ENCODE measurements at places on chromosomes 2 and 18.

- no peak for DNase-seq
These were observed 2.9 kb downstream of the MEX3C start for GRCh38 chr18:51194604-51195003.

GRCh38 chr2:240351088-240351741, 84.2 kb upstream of the GPC1 start:
- DNase-seq, result peak; percentile 44

DNA sequence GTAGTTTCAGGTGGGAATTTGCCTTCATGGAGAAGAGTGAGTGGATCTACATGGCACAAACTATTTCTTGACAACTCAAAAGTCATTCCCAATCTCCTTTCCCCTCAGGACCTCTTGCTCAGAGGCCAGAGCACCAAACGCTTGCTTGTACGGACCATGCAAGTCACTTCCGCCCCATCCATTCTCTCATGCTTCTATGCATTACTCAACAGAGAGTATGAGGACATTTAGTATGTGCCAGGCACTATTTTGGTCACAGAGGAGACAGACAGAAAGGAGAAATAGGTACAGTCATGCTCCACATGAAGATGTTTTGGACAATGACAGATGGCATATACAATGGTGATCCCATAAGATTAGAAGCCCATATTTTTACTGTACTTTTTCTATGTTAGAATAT, 117.5 kb downstream of the ACTR3 start:
- no peak for DNase-seq

DNA sequence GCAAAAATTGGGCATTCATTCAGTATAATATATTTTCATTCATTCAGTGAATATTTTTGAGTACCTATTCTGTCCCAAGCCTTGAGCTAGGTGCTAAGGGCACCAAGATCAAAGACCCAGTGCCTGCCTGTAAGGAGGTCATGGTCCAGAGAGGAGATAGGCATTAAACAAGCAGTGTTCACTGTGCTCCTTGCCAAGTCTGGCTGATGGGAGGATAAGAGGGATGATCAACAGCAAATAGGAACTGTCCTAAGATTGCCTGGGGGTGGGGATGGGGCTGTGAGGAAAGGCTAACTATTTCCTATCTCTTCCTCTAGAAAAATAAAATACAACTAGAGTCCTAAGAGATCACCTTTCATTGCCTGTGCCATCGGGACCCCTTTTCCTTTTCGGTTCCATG, 60.4 kb downstream of the SETBP1 start:
- peak; percentile 36 for DNase-seq

DNA sequence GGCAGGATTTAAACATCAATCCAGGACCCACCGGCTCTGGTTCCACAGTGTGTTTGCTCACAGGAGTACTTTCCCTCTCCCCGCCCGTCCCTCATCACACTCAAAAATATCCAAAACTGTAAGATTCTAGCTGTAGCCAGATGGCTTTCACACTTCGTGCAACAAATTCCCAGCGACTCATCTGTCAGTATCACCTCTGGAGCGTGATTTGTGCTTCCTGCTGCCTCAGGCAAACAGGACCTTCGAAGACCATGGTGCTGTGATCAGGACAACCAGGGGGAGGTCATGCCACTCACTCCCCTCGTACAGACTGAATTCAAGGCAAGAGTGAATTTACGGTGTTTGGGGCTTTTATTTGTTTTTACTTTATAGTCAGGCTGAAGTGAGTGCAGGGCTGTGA, 154.5 kb upstream of the PID1 start:
- DNase-seq, result no peak

DNA sequence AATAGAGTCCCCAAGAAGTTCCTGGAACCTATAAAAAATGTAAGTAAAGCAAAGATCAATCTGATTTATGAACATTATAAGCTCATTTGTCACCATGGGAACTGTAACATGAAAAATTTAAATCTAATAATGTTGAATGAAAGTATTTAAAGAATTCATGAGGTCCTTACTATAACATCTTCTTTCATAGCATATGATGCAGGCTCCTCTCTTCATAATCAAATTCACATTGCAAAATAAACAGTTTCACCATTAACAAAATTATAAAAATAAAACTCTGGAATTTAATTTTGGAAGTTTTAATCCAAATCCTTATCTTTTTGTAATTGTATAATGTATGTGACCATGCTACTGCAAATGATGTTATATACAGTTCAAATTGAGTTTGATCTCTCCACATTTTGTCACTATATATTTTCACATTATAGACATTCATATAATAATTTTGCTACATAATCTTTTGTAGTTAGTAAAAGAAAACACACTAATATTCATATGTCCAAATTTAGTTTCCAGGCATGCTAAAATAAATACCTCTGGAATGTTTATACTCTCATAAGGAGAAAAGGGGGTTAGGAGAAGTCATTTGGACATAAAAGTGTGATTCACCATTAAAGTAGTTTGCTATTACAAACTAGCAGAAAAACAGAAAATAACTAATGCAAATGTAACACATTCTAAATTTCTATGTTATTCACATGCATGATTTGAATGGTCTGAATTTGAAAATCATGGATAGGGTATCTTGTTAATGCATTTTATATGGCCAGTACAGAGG, 954.1 kb downstream of the DSC3 start:
- DNase-seq, result no peak

GRCh38 chr18:55912071-55912470, 324.1 kb upstream of the TCF4 start:
- DNase-seq, result no peak

All from BE2C (cell line).